ENCODE measurements at places on chromosomes 7 and 10. TPM values are rescaled to one million over a fixed set of nuclear protein-coding genes. Genes with fewer than 3 reads are reported as not detected.

PLEKHS1 gene
- total RNA-seq: 0.05 TPM

- H3K4me1 ChIP-seq: peaks cover 5% of the 10 kb centered on the region
- no peaks in the 10 kb centered on the region for H3K27me3 ChIP-seq
Observed at GRCh38 chr7:133401225-133401624, 148.3 kb downstream of the EXOC4 start.

DNA sequence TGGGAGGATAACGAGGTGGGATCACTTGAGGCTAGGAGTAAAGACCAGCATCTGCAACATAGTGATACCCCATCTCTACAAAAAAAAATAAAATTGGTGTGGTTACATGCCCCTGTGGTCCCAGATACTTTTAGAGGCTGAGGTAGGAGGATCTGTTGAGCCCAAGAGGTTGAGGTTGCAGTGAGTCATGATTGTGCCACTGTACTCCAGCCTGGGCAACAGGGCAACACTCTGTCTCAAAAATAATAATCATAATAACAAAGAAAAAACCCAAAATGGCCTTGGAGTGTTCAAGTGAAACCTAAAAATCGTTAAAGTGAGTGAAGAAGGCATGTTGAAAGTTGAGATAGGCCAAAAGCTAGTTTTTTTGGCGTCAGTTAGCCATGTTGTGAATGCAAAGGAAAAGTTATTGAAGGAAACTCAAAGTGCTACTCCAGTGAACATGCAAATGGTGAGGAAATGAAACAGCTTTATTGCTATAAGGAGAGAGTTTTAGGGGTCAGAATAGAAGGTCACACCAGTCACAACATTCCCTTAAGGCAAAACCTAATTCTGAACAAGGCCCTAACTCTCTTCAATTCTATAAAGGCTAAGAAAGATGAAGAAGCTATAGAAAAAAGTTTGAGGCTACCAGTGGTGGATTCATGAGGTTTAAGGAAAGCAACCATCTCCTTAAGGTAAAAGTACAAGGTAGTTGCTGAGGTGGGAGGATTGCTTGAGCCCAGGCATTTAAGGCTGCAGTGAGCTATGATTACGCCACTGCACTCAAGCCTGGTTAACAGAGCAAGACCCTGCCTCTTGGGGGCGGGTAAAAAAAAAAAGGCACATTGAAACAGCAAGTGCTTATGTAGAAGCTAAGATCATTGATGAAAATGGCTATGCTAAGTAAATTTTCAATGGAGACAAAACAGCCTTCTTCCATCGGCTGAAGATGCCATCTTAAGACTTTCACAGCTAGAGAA is 45.4 kb upstream of the STOX1 start:
- H3K27ac ChIP-seq: no peak overlapping the region
- no peak for DNase-seq
- H3K4me1 ChIP-seq: no peaks in the 10 kb centered on the region
- H3K36me3 ChIP-seq: peaks cover 36% of the 10 kb centered on the region
- no peaks in the 10 kb centered on the region for H3K27me3 ChIP-seq

- peaks cover 15% of the 10 kb centered on the region for H3K4me1 ChIP-seq
- H3K36me3 ChIP-seq: no peaks in the 10 kb centered on the region
- H3K27ac ChIP-seq: no peak overlapping the region
- no peak overlapping the region for H3K4me3 ChIP-seq
- no peak for DNase-seq
- peaks cover 20% of the 10 kb centered on the region for H3K27me3 ChIP-seq
Observed at GRCh38 chr7:106045586-106045985, 66.5 kb downstream of the SYPL1 start.

GRCh38 chr7:45031829-45032228 is 31.8 kb downstream of the CCM2 start:
- peak overlapping the region; percentile 44 for H3K4me3 ChIP-seq
- no peaks in the 10 kb centered on the region for H3K27me3 ChIP-seq
- DNase-seq: no peak
- H3K27ac ChIP-seq: peak overlapping the region; percentile 47
- H3K4me1 ChIP-seq: peaks cover 76% of the 10 kb centered on the region

GRCh38 chr7:77570330-77571011 is 33.4 kb downstream of the PTPN12 start:
- H3K4me1 ChIP-seq: no peaks in the 10 kb centered on the region
- no peak overlapping the region for H3K27ac ChIP-seq
- DNase-seq: no peak
- no peak overlapping the region for H3K4me3 ChIP-seq
- no peaks in the 10 kb centered on the region for H3K27me3 ChIP-seq
- H3K36me3 ChIP-seq: peaks cover 5% of the 10 kb centered on the region

DNA sequence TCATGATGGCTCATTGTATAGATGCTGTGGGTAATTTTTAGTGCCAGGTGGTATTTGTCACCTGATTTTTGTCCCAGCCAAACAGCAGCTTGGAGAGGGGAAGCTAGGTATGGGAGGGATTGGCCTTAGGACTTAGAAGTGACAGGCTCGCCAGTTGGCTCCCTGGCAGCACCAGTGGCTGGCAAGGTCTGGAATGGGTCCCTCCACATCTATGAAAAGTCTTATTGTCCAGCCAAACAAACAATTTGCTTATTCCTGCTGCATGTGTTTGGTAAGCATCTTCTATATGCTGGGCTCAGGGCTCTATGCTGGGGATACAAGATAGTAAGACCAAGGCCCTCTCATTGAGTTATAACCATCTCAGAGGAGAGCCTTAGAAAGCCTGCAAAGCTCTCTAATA is 42.5 kb downstream of the SORCS3 start:
- H3K4me1 ChIP-seq: no peaks in the 10 kb centered on the region
- H3K27ac ChIP-seq: no peak overlapping the region
- no peak overlapping the region for H3K4me3 ChIP-seq
- H3K36me3 ChIP-seq: no peaks in the 10 kb centered on the region
- H3K27me3 ChIP-seq: peaks cover 3% of the 10 kb centered on the region

FBXO24 gene
- total RNA-seq: 0.41 TPM

DNA sequence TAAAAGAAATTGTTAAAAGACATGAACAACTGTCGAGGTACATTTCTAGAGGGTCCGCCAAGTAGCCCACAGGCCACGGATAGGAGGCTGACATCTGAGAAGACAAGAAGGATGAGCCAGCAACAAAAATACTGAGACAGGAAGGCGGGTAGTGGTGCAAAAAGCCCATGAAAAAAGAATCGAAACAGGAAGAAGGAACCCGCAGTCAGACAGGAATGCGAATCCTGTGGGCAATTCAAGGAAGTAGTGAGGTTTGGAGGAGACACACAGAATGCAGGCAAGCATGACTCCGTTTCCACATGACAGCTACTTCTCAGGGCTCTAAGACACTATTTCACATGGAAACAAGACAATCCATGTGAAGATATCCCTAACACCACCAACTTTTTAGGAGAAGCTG is 125.2 kb downstream of the DOCK4 start:
- H3K4me3 ChIP-seq: no peak overlapping the region
- H3K4me1 ChIP-seq: peaks cover 19% of the 10 kb centered on the region
- peaks cover 15% of the 10 kb centered on the region for H3K27me3 ChIP-seq

DNA sequence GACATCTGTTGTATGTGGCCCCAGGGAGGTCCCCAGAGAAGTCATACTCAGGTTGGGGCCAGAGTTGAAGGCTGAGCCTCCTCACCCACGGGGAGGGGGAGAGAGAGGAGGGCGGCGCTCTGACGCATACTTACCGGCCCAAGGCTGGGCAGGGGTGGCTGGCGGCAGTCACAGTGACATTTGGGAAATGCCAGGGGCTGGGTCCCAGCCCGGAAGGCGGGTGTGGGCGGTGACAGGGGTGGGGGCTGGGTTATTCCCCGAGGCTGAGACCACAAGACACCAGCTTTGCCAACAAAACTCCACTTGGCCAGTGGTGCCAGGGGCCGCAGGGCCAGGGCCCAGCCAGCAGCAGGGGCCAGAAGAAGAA is 41.1 kb downstream of the RASGEF1A start:
- H3K4me1 ChIP-seq: peaks cover 8% of the 10 kb centered on the region
- H3K4me3 ChIP-seq: no peak overlapping the region
- DNase-seq: no peak

GRCh38 chr10:132788180-132788830 is 2.4 kb upstream of the NKX6-2 start:
- no peaks in the 10 kb centered on the region for H3K4me1 ChIP-seq
- H3K4me3 ChIP-seq: no peak overlapping the region
- no peak for DNase-seq
- H3K27ac ChIP-seq: no peak overlapping the region

DNA sequence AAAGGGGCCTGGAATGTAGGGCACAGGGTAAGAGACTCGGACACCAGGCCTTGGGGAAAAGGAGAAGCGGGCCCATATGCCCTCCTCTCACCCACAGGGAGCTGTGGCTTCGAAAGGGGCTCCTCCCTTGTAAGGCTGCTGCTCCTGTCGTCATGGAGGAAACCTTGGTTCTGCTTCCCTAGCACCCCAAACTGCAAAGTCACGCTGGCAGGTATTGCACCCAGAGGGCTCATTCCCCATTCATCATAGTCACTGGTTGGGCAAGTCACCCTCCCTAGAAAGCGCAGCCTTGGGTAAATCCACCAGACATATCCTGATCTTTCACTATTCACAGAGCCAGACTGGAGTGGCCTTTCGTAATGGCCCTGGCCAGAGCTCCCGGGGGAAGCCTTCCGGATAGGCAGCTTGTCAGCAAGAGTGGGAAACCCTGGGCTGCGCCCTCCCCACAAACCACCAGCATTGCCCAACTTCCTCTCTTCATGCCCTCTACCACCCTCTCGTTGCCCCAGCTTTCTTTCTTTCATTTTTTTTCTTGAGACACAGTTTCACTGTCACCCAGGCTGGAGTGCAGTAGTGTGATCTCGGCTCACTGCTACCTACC is 121.0 kb downstream of the HIP1 start:
- H3K4me3 ChIP-seq: peak overlapping the region; percentile 59
- H3K4me1 ChIP-seq: peaks cover 12% of the 10 kb centered on the region
- DNase-seq: no peak
- no peaks in the 10 kb centered on the region for H3K27me3 ChIP-seq

GRCh38 chr10:23404461-23404980 is 34.4 kb upstream of the OTUD1 start:
- H3K36me3 ChIP-seq: no peaks in the 10 kb centered on the region
- DNase-seq: no peak
- no peaks in the 10 kb centered on the region for H3K4me1 ChIP-seq
- no peaks in the 10 kb centered on the region for H3K27me3 ChIP-seq

ZNF282 gene
- 49.4 TPM for total RNA-seq

ADAM8 gene
- total RNA-seq: 133 TPM

EPHA1 gene
- not detected for total RNA-seq

DNA sequence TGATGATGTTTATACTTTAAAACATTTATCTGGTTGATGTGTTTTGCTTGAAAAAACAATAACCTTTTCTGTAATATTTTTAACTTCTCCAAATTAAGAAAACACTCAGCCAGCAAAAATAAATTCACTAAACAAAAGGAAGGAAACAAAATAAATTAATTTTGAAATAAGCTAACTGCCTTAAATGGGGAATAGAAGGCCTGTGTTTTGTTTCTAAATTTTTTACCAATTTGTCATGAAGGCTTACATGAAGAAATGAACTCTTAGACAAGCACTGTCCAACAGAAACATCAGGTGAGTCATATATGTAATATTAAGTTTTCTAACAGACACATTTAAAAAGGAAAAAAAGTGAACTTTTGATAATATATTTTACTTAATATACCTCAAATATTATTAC is 68.5 kb downstream of the LRRN3 start:
- peaks cover 2% of the 10 kb centered on the region for H3K27me3 ChIP-seq
- no peak overlapping the region for H3K27ac ChIP-seq
- H3K4me3 ChIP-seq: no peak overlapping the region
- no peaks in the 10 kb centered on the region for H3K36me3 ChIP-seq
- no peak for DNase-seq

GRCh38 chr7:92723205-92723604 is 113.2 kb downstream of the CDK6 start:
- peaks cover 55% of the 10 kb centered on the region for H3K36me3 ChIP-seq
- H3K27ac ChIP-seq: no peak overlapping the region
- peaks cover 66% of the 10 kb centered on the region for H3K4me1 ChIP-seq
- no peak overlapping the region for H3K4me3 ChIP-seq
- H3K27me3 ChIP-seq: no peaks in the 10 kb centered on the region

- no peaks in the 10 kb centered on the region for H3K27me3 ChIP-seq
- H3K4me3 ChIP-seq: no peak overlapping the region
- no peak for DNase-seq
- no peak overlapping the region for H3K27ac ChIP-seq
Observed at GRCh38 chr7:87984088-87984487, 50.0 kb downstream of the ADAM22 start.

Measured in activated T-helper 1 cell treated with anti-CD3 and anti-CD28 coated beads, Interleukin-12 subunit alpha, Interleukin-12 subunit beta, Interleukin-2, Interleukin-4 antibody, amounts not matched to agents 30 ng/mL and 10 ng/mL and 1 ng/mL, durations not matched to agents 14 hours and 24 hours and 36 hours (primary cell).